ENCODE measurements at places on chromosomes 12 and 14.

GRCh38 chr14:52090936-52091335 lies 22.1 kb upstream of the NID2 start:
- DNase-seq = no peak

DNA sequence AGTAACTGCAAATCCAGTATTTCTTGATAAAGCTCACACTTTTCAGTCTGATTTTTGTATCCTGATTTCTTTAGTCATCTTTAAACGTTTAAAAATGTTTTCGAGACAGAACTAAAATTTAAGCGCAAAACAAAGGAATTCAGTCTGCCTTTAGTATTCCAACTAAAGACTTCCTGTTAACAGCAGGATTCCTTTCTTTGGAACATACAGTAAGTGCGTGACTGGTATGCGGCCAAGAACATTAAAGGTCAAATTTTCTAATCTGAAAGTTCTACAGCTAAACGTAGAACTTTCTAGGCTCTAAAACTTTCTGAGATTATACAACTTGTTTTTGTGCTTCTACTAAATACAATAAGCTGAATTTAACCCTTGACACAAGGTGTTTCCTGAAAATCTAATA lies 9.9 kb downstream of the SAV1 start:
- no peak for DNase-seq

DNA sequence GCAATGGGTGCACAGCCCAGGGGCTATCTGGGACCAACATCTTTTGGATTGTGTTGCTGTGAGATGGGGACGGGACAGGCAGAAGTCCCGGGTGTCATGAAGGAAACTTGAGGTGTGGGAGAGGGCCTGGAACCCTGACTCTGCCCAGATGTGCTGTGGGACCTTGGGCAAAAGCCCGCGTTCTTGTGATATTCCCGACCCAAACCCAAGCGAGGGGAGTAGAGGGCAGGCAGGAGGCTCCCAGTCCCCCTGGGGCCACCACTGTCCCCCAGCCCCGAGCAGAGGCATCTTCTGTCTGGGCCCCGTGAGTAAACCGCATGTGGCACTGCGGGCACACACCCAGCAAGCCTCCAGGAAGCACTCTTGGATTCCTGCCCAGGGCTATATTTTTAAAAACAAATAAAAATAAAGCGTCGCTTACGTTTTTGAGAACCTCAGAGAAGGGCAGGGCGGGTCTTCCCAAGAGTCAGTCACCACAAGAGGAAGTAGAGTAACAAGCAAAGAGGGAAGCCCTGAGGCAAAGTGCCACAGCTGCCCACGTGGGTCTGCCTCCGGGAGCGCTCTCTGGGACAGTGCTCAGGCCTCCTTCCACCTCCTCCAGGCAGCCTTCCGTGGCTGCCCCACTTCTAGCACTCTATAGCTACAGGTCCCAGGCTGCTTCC lies 39.5 kb downstream of the BEGAIN start:
- no peak for DNase-seq

GRCh38 chr12:33115716-33116115 lies 219.1 kb upstream of the PKP2 start:
- DNase-seq = no peak

- DNase-seq = no peak
These were observed 95.4 kb upstream of the SLC38A4 start for GRCh38 chr12:46921048-46921763.

DNA sequence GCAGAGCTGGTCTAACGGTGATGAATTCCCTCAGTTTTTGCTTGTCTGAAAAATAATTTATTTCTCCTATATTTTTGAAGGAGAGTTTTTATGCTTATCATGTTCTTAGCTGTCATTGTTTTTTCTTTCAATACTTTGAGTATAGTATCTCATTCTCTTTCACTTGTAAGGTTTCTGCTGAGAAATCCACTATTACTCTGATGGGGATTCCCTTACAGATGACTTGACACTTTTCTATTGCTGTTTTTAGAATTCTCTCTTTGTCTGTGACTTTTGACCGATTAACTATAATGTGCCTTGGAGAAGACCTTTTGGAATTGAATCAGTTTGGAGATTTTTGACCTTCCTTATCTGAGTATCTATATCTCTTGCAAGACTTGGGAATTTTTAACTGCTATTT lies 139.6 kb downstream of the PRKD1 start:
- no peak for DNase-seq

DNA sequence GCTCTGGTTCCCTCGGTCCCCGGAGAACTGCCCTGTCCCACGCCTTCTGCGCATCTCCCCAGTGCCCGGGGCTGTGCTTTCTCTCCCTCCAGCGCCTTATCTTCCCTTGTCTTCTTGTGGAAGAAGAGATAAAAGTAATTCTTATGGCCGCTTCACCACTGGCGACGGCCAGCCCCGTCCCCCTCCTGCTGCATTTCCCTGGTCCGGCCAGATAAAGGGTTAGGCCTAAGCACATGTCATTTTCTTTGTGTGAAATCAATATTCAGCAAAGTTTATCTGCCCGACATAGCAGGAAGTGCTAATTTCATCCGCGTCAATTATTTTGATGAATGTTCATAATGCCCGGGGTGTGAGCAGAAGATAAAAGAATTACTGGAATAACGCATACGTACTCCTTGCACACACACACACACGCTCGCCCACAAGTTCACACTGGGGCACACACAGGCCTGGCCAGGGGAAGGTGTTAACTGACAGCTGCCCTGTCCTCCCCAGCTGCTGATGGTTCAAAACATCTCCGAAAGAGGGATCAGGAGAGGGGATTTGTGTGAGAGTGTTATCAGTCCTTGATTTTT lies 177.7 kb upstream of the LHX5 start:
- no peak for DNase-seq

DNA sequence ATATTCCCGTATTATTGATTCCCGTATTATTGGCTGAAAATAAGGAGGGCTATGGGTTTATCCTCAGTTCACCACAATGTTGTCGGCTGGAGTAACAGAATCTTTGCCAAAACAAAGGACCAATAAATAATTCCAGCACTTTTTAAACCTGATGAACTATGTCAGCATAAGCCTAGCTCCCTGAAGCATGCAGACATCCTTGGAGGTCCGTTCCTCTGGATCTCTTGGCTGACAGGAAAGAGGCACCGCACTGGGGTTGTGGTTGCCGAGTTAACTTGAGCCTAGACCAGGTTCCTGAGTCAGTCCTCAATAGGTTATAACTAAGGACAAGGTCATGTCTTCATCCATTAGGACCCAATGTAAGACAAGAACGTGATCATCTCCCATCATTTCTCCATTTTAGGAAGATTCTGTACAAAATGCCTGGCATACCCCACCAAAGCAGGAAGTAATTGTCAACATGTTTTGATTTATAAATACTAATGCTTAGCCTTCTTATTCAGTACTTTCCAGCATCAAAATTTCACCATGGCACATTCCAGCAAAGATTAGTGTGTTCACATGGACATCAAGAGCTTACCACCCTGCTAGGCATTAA lies 36.6 kb downstream of the NID2 start:
- no peak for DNase-seq

DNA sequence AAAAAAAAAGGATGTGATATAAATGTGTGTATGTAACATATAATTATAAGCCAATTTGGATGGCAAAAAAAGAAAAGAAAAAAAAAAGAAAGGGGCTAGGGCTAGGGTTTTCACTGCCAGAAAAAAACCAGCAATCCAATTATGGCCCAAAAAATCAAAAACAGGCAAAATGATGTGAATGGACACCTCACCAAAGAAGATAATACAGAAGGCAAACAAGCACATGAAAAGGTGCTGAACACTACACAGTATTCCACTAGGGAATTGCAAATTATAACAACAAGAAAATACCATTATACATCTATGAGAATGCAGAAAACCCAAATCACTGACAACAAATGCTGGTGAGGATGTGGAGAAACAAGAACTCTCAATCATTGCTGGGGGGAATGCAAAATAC lies 12.1 kb upstream of the MIPOL1 start:
- no peak for DNase-seq

- DNase-seq = no peak
These were observed 36.9 kb downstream of the ITPK1 start for GRCh38 chr14:93078870-93079269.

DNA sequence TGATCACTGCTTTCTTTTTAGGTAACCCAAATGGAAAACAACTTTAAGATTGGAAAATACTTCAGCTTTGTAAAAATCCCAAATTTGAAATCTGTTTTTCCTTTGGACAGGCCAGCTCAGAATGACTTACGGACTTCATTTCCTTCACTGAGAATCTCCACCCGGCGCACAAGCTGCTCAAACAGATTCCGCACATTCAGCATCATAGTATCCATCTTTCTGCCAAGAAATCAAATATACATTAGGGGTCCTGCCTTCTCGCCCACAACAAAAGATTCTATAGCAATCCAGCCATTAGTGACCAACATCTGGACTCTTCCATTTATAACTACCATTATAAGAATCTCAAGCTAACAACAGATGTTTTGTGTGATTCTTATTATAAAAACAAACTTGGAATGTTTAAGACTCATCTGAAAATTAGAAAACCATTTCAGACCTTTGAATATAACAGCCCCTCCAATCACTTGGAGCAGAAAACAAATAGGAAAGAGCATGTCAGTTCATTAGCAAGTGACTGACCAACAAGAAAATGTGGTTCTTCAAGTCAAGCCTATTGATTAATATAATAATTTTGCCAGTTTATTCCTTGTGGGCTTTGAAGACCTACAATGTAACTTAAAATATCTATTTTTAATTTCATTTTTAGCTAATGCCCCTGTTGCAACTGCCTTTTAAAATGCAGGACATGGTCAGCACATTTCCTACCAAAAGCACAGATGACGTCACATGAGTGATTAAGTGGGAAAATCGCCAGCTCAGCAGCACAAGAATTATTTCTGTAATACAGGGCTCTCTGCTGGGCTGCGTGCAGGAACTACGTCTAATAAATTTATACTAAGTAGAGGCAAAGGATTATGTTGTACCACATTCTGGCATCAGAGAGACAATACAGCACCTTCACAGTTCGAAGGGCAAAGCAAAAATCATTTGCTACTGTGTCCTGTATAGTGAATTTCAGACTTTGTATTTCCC lies 8.5 kb downstream of the RACGAP1 start:
- no peak for DNase-seq

Data from NAMALWA (cell line).